ENCODE measurements at places on chromosomes 12 and 14. TPM values are rescaled to one million over a fixed set of nuclear protein-coding genes. Genes with fewer than 3 reads are reported as not detected.

The ADAM21 gene
- total RNA-seq: 0.40 TPM

GRCh38 chr12:49937639-49938300, 12.8 kb upstream of the AQP2 start:
- DNase-seq: no peak

DNA sequence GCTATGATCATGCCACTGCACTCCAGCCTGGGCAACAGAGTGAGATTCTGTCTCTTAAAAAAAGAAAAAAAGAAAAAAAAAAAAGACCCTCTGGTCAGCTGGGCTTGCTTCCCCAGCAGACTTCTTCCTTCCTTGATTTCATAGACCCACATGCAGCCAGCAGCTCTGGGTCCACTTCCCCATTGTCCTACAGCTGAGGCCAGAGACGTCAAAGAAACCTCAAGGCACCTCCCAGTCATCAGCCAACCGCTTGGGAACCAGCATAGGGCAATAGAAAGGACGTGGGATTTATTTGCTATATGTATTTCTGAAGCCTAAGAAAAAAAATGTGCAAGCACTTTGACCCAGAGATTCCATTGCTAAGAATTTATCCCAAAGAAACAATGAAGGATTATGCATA, 35.4 kb upstream of the SPPL3 start:
- DNase-seq: no peak

The C12orf50 gene
- not detected for total RNA-seq

- no peak for DNase-seq
Measured at GRCh38 chr12:11884116-11884515, 186.6 kb upstream of the BCL2L14 start.

- DNase-seq: peak; percentile 37
Measured at GRCh38 chr12:53232646-53233461, 845 bp upstream of the RARG start.

Data from Daoy (cell line).